NCI-H187 (cell line): ENCODE measurements at places on chromosomes 2 and 18.

DNA sequence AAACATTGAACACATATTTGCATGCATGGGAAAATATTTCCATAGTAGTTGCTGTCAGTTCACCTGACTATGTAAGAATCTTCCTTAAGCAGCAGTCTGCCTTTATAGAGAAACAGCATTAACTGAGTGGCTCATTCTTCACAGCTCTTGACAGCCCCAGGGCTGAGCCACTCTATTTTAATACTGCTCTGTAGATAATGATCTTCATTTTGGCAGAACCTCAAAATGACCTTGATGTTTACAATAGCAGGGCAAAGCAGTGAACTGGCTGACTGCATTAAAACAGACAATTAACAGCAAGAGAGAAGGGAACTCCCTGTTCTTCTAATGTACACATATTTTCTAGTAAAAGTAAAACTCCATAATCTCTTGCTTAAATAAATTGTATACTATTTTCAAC lies 580.6 kb upstream of the SOX11 start:
- peak; percentile 60 for DNase-seq

DNA sequence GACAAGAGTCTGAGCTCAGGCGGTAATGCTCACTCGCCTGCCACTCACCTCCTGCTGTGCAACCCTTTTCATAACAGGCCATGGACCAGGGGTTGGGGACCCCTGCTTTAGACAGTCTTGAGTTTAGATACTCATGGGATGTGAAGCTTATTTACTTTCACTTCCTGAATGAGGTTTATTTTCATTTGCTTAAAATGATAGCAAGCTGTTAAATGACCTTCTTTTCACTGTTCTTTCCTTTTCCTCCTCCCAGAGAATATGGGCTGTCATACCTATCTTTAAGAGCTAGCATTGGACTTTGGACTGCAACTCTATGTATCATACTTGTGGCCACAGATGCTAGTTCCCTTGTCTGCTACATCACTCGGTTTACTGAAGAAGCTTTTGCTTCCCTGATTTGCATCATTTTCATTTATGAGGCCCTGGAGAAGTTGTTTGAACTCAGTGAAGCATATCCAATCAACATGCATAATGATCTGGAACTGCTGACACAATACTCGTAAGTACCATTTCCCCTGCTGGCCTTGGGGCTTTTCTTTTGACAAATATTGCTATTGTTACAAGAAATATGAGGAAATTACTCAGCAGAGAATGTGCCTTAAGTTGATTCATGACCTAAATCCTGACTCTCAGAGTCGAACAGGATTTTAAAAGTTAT lies 168.5 kb downstream of the DPP4 start:
- peak; percentile 53 for DNase-seq

- no peak for DNase-seq
These were observed 39.5 kb upstream of the FIGN start for GRCh38 chr2:163775304-163775703.

GRCh38 chr2:8803658-8804379 lies 33.6 kb downstream of the KIDINS220 start:
- no peak for DNase-seq
